ENCODE measurements at places on chromosomes 2 and 18. TPM values are rescaled to one million over a fixed set of nuclear protein-coding genes. Genes with fewer than 3 reads are reported as not detected.
A peak's percentile ranks its signal among the peaks of the same experiment; 100 is the strongest.

Gene SULT6B1
- not detected for polyA plus RNA-seq

DNA sequence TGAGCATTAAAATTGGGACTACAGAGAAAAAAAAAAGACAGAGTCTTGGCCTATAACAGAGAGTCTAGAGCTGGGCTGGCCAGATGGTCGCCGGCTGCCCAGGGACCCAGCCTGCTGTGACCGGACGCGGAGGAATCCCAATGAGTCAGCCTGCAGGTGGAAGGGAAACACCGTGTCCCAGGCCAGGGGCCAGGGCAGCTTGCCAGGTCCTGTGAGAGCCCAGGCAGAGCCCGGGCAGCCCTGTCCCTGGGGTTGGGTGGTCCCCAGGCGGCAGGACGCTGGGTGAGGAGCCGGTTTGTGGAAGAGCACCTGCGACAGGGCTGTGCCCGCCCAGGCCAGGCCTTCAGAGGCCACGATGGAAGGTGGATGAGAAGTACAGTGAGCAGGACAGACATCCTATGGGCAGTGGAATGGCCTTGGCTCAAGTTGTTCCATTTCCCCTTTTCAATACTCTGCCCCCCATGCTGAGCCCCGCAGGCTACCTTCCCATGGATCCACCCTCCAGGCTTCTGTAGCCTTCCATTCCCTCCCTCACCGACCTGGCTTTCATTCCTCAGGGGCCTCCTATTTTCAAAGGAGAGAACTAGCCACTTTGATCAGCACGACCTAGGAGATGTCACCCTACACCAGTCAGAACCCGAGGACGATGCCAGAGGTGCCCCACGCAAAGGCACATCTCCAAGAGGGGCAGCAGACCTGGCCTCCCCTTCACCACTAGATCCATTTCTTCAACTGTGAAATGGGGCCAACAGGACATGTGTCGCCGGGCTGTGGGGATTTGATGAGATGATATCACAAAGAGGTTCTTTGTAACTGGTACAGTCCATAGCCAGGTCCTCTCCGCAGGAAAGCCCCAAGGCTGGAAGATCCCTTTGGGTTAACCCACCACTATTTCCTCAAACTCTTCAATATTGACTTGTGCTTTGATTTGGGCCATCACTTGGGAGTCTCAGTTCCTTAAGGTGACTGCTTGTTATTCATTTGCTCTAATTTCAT, 87.5 kb downstream of the POLR1A start:
- DNase-seq: peak; percentile 82

- no peak for DNase-seq
Observed at GRCh38 chr18:78511666-78512601, 467.7 kb upstream of the SALL3 start.

DNA sequence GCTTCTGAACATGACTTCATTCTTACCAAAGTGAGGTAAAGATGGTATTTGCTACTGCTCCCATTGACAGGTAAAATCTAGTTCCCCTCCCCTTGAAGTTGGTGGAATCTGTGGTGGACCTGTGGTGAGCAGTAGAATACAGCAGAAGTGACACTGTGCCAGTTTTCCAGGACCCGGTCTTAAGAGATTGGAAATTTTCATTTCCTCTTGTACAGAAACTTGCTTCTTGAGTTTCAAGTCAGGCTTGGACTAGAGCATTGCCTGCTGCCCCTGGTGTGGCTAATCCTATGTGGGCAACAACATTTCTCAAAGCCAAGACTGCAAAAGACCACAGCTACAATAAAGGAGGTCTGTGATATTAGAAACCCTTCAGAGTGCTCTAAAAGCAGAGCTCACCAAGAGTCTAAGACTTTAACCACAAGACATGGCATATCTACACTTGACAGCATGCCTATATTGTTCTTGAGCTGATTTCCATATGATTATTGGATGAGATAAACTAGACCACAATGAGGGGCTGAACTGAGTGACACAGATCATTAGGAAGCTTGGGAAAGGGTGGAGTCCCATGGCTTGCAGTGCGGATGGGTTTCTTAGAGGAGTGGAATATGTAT, 458.1 kb downstream of the BCL11A start:
- no peak for DNase-seq

Data from psoas muscle (tissue), 8 donors.